ENCODE measurements at places on chromosomes 1 and 21. TPM values are rescaled to one million over a fixed set of nuclear protein-coding genes. Genes with fewer than 3 reads are reported as not detected.
A peak's percentile ranks its signal among the peaks of the same experiment; 100 is the strongest.

PTPRC gene
- 35.1 TPM for total RNA-seq

RBM11 gene
- 9.1 TPM for total RNA-seq

- no peak for DNase-seq
Measured at GRCh38 chr1:7468248-7468647, 302.8 kb upstream of the VAMP3 start.

DNA sequence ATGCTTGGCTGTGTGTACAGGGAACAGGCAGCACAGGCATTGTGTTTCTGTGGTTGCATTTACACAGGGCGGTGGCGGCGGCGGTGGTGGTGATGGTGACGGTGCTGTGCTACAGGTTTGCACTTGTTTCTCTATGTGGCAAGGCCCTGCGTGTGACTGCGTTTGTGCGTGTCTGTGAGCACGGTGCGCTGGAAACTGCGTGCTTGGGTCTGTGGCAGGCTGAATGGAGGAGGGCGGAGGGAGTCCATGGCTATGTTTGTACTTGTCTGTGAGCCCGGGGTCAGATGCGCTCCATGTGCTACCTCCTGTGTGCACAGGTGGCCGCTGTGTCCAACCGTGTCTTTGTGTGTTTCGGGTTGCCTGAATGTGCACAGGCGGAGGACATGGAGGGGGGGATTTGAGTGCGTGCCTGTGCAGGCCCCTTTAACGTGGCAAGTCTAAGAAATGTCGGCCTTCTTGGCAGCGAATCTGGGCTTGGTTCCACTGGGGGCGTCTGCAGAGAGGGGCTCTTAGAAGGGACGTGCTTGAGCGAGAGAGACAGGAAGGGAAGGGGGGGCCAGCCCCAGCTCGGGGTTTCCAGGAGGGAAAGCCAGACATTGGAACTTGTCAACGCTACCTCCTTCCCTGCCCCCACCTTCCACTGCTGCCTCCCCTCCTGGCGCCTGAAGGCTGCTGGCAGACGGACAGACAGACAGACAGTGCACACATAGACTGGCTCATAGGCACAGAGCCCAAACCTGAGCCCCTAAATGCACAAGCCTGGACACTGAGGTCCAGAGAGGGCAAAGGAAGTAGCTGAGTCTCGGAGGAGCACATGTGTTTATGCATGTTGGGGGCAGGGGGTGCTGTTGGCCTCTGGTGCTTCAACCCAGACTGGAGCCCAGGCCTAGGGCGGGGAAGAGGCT is 32.7 kb upstream of the WASF2 start:
- DNase-seq: peak; percentile 85

- peak; percentile 75 for DNase-seq
Measured at GRCh38 chr1:24111262-24111995, 506 bp downstream of the MYOM3 start.

GRCh38 chr1:86205741-86206140 is 49.2 kb upstream of the COL24A1 start:
- no peak for DNase-seq

- DNase-seq: no peak
Measured at GRCh38 chr1:170731566-170732251, 67.8 kb downstream of the PRRX1 start.

- peak; percentile 77 for DNase-seq
Measured at GRCh38 chr1:67832737-67833601, at the start of gene GNG12. Gene GNG12, minus strand, starts transcription at chr1:67833467. Its CDS starts 125,781 bp downstream, at chr1:67707686.

GRCh38 chr1:219555806-219556205 is 57.1 kb downstream of the ZC3H11B start:
- DNase-seq: no peak

DNA sequence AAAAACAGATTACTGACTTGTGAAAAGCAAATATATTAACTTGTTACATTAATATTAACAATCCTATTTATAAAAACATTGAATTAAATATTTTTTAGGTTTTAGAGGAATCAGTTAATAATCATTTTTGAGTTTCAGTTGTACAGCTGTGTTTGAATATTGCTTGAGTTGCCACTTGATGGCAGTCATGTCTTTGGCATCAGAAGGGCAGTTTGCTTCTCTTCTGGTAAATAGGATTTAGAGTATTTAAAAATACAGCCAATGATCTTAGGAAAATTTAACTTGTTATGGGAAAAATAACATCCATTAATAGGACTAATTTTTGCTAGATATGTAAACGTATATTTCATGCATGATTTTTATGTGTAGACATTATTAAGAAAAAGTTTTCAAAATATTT is 234.1 kb downstream of the NCAM2 start:
- DNase-seq: no peak

GRCh38 chr1:14987829-14988603 is 165.5 kb upstream of the TMEM51 start:
- DNase-seq: no peak
